ENCODE measurements at places on chromosomes 1 and 21.

- no peak for DNase-seq
These were observed 15.6 kb downstream of the FCGR2B start for GRCh38 chr1:161678500-161678899.

DNA sequence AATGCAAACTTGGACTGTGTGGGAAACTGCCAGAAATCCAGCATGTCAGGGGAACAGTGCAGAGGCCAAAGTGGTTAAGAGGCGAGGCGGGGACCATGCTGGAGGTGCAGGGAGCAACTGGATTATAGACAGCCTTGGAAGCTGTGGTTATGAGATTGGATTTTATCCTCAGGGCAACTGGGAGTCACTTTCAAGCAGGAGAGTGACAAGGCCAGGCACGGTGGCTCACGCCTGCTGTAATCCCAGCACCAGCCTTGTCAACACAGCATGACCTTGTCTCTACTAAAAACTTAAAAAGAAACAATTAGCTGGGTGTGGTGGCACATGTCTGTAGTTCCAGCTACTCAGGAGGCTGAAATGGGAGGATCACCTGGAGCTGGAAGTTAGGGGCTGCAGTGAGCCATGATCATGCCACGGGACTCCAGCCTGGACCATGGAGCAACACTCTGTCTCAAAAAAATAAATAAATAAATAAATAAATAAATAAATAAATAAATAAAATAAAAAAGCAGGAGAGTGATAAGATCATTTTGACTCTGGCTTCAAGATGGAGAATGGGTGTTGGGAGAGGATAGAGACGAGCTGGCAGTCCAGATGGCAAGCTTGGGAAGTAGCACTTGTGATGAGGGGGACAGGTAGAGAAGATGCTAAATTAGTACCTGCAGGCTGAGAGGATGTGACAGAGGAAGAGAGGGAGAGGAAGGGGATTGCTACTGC lies 3.5 kb downstream of the HAPLN2 start:
- no peak for DNase-seq

DNA sequence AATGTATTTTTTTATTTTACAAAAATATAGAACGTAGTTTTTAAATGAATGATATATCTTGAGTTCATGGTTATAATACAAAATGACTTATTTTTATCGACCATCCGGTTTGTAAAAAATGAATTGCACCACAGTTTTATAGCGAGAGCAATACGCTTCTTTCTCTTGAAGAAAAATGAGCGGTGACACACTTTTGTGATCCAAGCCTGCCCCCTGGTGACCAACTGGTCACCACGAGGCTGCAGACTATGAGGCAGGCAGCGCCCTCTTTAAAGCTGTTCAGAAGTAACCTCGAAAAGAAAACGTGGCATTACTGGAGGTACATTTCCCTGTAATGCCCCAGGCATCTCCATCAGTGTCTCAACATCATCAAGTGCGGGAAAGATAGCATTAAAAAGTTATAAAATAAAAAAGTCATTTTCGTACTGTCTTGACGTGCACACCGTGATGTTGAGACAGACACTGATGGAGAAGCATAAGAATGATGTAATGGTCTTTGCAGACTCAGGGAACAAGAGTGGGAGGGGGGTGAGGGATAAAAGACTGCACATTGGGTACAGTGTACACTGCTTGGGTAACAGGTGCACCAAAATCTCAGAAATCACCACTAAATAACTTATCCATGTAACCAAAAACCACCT lies 734.2 kb upstream of the ADAMTS5 start:
- peak; percentile 72 for DNase-seq

- DNase-seq, result no peak
These were observed 130.6 kb downstream of the PLPP3 start for GRCh38 chr1:56448529-56449300.

DNA sequence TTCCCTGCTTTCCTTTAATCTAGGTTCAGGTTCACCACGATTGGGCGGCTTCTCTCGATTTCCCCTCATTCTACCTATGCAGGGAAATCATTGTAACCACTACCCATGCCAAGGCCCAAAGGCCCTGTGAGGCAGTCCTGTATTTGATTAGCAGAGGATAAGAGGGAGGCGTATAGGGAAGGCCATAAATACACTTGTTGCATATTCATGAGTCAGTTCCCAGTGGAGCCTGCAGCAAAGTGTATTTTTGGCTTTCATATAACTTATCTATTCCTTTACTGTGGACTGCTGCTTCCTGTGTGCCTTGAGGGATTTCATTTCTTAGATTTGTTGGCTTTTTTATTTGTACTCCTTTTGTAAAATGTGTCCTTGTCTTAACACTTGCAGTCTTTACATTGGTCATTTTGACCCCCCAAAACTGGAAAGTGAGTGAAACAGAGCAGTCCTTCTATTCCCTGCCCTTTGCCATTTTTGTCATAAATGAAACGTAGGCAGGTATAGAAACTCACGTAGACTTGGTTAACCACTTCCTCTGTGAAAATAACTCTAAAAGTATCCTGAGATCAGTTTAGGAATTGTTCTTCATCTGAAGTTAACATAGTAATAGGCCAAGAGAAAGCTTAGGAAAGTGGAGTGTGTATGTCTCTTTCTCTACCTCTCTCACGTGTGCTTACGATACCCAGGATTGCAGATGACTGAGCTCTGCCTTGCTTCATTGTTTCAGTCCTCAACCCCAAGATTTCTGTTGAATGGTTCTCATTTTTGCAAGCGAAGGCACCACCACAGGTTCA lies 19.6 kb upstream of the KCNQ4 start:
- no peak for DNase-seq

GRCh38 chr1:55065648-55066047 lies 26.3 kb downstream of the PCSK9 start:
- no peak for DNase-seq

DNA sequence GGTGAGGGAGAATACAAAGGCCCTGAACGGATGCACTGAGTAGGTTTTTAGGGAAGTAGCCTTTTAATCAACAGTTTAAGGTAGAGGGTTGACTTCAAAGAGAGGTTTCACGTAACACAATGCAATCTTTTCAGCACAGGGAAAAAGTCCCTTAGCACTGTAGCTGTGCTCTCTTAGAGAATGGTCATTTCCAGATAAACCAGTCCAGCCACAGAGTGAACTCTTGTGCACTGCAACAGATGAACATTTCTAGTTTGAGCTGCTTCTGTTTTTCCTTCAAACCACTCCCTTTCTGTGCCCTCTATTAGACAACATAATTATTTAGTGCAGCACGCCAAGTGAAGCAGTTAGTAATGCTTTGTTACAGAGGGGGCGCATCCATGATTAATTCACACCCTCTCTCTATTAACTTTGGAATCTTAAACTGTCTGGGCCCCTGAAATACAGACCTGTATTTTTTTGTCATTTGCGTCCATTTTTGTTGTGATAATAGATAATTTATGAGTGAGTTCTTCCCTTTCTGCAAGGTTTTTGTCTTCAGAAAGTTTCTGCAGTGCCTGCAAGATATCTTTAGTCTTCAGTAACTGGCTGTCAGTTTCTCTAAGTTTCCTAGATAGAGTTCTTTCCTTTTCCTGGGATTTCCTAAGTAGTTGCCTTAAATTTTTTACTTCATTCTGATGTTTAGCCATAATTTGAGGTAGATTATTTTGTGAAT lies 22.9 kb downstream of the LCA5L start:
- DNase-seq, result no peak
